Glomerular endothelial cell (primary cell): ENCODE measurements at places on chromosomes 5 and 9. TPM values are rescaled to one million over a fixed set of nuclear protein-coding genes. Genes with fewer than 3 reads are reported as not detected.

Gene SPINK1
- total RNA-seq, result not detected in 2 replicates

Gene NTRK2
- total RNA-seq, result 0.35 and 0.97 TPM in 2 replicates

Gene GRIN3A
- total RNA-seq, result not detected in 2 replicates

Gene SPINK4
- not detected in 2 replicates for total RNA-seq

Gene FSTL4
- 0.18 TPM in 1 of 2 replicates, not detected in the other for total RNA-seq

Gene AQP7
- total RNA-seq, result not detected in 2 replicates

Gene RMI1
- total RNA-seq, result 4.8 and 8.0 TPM in 2 replicates

Gene GARIN3
- not detected in 2 replicates for total RNA-seq

Gene PKN3
- 14.8 and 16.9 TPM in 2 replicates for total RNA-seq

Gene BBLN
- 274 and 308 TPM in 2 replicates for total RNA-seq

Gene TAF11L8
- total RNA-seq, result not detected in 2 replicates

Gene CDC25C
- total RNA-seq, result 0.97 and 2.9 TPM in 2 replicates

Gene PRR16
- 1.2 and 1.6 TPM in 2 replicates for total RNA-seq

Gene FOXD4
- not detected in 2 replicates for total RNA-seq

Gene TLR4
- 38.6 and 38.8 TPM in 2 replicates for total RNA-seq

Gene MRPL22
- total RNA-seq, result 34.2 and 40.6 TPM in 2 replicates
